ENCODE measurements at places on chromosomes 7 and 10. TPM values are rescaled to one million over a fixed set of nuclear protein-coding genes. Genes with fewer than 3 reads are reported as not detected.
A peak's percentile ranks its signal among the peaks of the same experiment; 100 is the strongest.

- DNase-seq: no peak
Observed at GRCh38 chr10:117865945-117866344, 180.8 kb downstream of the RAB11FIP2 start.

DNA sequence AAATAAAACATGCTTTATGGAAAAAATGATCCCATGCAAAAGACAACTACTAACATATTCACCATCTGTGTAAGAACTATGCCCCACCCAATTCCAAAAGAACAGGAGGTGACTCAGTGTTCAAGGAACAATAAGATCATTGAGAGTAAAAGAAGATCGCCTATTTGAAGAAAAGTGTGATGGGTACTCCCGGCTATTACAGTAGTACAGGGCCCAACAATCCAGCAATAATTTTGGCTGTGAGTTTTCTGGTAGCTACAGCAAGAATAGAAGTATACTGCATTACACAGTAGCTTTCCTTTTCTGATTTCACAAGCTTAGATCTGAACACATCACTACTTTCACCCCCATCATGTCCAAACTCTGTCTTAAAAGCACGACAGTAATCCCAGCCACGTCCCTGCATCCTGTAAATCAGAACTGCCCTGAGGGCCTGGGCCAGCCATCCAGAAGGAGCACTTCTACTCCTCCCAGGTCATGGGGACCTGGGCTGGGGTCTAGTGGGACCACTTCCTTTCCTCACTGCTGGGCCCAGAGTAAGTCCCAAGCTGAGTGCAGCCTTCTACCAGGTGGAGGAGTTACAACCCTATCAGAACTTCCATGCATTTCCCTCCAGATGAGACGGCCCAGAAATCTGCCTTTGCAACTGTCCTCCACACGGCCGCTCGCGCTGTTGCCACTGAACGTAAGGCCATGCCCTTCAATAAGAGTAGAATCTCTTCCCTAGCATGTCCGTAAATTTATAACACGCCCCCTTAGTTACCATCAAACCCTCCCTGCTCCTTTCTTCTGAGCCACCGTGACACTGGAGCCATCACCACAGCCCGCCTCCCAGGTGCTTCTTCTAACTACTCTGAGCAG lies 7.9 kb downstream of the ESYT2 start:
- DNase-seq: no peak

GRCh38 chr10:120392671-120393079 lies 64.4 kb upstream of the PLPP4 start:
- no peak for DNase-seq

GRCh38 chr10:17222329-17222728 lies 5.7 kb upstream of the VIM start:
- no peak for DNase-seq

DNA sequence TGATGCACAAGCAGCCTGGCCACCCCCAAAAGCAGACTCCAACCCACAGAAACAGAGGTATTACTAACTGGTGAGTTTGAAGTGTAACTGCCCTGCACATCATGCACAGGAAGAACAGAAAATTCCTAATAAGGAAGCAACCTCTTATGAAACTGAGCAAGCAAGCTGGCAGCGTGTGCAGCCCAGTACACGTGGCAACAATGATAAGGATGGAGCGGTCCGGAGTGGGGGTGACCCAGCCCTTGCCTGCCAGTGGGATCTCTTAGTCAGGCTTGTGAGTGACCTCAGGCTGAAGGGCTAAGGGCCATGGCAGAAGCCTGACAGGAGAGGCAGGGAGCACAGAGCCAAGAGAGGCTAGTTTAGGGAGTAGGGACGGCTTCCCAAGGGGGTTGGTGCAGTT lies 22.1 kb upstream of the AOAH start:
- DNase-seq: no peak

DNA sequence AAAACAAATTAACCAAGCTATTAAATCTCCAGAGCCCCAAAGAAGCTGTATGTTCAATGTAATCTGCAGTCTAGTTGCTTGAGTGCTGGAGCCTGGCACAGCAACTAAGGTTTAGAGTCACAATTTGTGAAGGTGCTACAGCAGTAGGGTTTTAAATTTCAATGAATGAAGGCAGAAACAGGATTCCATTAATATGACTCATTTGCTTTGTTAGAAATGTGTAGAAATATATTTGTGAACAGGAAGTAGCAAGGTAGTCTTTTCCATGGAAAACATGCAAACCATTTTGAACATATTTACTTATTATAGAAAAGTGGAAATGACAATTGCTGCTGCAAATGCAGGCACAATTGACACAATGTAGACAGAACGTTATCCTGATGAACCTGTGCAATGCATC lies 149.0 kb upstream of the STEAP4 start:
- DNase-seq: no peak

DNA sequence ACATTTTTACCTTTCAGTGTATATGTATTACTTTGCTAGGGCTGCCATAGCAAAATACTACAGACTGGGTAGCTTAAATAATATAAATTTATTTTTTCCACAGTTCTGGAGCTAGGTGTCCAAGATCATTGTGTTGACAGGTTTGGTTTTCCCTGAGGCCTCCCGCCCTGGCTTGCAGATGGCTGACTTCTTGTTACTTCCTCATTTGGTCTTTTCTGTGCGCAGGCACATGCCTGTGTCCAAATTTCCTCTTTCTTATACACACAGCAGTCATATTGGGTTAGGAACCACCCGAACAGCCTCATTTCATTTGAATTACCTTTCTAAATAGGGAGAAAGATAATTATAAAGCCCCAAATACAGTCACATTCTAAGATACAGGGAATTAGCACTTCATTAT lies 521.6 kb upstream of the SORCS1 start:
- DNase-seq: no peak

DNA sequence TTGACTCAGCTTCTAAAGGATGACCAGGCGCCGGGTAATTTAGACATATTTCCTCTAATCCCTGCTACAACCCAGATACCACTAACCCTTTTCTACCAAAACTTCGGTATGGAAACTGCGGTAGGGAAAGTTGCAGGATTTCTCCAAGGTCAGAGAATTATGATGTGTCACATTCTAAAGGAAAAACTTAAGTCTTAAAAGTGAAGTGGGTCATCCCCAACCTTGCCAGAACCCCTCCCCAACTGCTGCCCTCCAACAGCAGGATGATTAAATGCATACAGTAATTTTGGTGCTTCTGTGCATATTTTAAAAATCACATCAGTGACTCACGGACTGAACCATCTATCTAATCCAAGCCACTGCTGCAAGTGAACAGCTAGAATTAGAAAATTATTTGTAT lies 52.7 kb downstream of the GRB10 start:
- DNase-seq: no peak

DNA sequence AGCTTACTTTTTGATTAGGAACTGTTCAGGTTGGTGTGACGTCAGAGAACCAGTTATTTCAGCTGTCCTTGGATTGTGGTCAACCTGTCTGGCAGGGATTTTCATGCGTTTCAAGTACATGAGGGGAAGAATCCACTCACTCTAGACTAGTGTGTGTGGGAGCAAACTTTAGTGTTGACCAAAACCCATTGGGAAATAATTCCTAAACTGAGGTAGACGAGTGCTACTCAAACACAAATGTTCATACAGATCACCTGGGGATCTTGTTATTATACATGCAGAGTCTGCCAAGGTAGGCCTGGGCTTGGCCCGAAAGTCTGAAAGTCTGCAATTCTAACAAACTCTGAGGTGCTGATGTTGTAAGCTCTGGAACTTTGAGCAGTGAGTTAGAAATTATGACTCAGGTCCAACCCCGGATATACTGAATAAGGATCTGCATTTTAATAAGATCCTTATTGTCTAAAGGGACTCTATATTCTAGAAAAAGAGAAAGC lies 111.1 kb upstream of the CREB5 start:
- no peak for DNase-seq

GRCh38 chr10:50614444-50615137 lies 9.2 kb downstream of the SGMS1 start:
- peak; percentile 53 for DNase-seq

DNA sequence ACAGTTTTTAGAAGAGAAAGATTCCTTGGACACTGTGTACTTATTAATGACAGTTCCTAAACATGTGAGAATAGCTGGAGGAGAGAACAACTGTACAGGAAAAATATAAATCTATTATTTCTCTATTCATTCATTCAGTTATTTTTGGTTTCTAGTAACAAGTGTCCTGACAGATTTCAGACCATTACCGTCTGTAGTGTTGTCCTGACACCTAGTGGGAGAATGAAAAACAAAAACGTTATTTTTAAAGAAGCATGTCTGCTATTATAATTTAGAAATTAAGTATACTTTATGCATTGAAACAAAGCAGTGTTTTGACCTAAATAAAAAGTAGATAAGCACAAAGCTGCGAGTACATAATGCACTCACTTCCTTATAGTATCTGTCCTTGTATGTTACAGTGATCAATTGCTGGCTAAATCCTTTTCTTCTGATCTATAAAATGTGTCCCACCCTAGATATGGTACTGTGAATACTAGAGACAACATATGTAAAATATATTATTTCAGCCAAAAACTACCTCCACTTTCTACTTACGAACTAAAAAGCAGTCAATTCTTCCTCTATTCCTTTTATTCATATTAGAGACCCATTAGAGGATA lies 575.6 kb downstream of the ARL4A start:
- DNase-seq: no peak

NODAL gene
- 41.1 TPM for total RNA-seq

STEAP4 gene
- total RNA-seq: 0.18 TPM

LRGUK gene
- 3.0 TPM for total RNA-seq
